ENCODE measurements at places on chromosomes 7 and 10. TPM values are rescaled to one million over a fixed set of nuclear protein-coding genes. Genes with fewer than 3 reads are reported as not detected.

TUBAL3 gene
- total RNA-seq: not detected

H2BK1 gene
- total RNA-seq: not detected

VTI1A gene
- total RNA-seq: 9.9 TPM

GARIN1A gene
- 0.38 TPM for total RNA-seq

BTBD16 gene
- total RNA-seq: 1.5 TPM

DTX2 gene
- 12.0 TPM for total RNA-seq

SEMA3C gene
- 0.86 TPM for total RNA-seq

NME8 gene
- not detected for total RNA-seq

BICC1 gene
- 1.6 TPM for total RNA-seq

ANKRD61 gene
- total RNA-seq: not detected

RBP3 gene
- total RNA-seq: not detected

ICA1 gene
- 1.9 TPM for total RNA-seq

EIF3A gene
- 45.7 TPM for total RNA-seq

TAS2R4 gene
- total RNA-seq: 0.40 TPM

SAMD9L gene
- total RNA-seq: 1.1 TPM

MPP7 gene
- 1.4 TPM for total RNA-seq

DNAJC12 gene
- 14.3 TPM for total RNA-seq

NKX2-3 gene
- total RNA-seq: 0.08 TPM

LEP gene
- total RNA-seq: not detected

TCERG1L gene
- total RNA-seq: 0.08 TPM

ST8SIA6 gene
- total RNA-seq: 1.8 TPM

CASP7 gene
- total RNA-seq: 12.4 TPM

SRRM3 gene
- total RNA-seq: 0.20 TPM

CDHR3 gene
- 7.7 TPM for total RNA-seq
